ENCODE measurements at places on chromosomes 5 and 9.

DNA sequence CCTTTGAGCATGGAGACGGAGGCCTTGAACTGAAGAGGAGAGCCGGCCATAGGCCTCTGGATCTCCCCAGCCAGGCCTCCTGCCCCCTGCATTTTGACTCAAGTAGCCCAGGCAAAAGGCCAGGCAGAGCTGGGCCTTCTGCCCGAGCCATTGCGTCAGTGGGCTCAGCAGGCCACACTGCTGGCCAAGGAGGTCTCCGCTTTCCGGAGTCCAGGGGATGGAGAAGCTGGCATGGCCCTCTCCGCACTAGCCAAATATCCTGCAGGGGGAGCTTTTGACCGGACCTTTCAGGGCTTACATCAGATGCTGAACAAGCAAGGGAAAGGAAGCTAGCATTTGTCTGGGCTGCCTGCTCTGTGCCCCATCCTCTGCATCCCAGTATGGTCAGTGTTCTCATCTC, 386.8 kb downstream of the TRIM36 start:
- peak; percentile 53 for DNase-seq

DNA sequence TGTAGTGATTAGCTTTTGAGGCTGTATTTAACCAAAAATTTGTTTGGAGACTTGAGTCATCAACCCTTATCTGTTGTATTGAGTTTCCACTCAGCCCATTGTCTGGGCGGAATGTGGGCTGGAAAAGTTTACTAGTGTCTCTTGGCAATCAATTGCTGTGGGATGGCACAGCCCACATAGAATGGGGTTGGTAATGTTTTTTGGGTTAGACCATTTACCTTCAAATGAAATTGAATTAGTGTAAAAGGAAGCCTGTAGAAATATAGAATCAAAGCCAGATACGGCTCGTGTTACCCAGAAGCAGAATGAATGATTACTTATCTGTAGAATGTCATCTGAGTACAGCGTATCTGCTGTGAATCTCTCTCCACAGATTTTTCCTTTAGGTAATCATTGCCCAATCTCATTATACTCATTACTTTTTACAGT, 142.9 kb downstream of the AOPEP start:
- no peak for DNase-seq

DNA sequence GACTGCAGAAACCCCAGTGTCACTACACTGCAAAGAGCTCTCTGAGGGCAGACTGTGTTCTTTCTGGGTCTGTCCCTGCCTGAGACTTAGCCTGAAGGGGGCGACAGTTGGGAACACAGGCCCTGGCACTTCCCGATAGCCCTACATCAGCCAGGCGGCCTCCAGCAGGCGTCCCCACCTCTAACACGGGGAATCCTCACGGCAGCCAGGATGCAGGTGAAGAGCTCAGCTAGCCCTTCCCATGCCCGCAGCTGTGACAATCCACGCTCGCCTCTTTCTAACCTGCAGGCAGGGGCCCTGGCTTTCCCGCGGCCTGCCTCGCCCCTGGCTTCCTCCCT, 5.9 kb downstream of the MED22 start:
- no peak for DNase-seq

GRCh38 chr5:158758675-158759074, 341.0 kb downstream of the EBF1 start:
- DNase-seq, result no peak

- DNase-seq, result no peak
These were observed 201.3 kb downstream of the GABRG2 start for GRCh38 chr5:162268694-162269481.

DNA sequence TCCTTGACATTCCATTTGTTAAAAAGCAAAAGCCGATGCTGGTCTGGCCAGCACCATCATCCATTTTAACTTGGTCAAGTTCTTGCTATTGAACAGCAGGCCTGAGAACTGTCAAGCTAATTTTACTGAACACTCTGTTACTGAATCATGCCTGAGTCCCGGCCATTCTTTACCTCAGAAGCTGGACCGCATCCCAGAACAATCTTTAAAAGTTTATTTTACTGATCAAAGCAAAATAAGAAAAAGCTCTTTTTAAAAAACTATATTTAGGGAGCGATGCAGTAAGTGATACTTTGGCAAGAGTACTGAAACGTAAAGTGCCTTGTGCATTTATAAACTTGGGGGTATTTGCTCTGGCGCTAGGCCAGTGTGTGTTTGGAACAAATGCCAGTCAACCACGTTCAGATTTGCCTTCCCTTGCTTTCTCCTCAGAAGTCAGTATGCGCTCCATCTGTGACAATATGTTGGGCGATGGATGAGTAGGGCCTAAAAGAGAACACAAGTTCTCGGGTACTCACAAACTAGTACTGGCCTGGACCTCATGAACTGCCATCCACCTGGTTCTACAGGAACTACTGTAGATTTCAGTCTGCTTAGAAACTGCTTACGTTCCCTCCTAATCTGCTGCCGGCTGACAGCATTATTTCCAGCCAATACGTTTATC, 161.9 kb downstream of the MAPKAP1 start:
- DNase-seq, result peak; percentile 76

GRCh38 chr9:124272979-124273378, 15.2 kb downstream of the NEK6 start:
- no peak for DNase-seq

GRCh38 chr5:170348137-170348633, 41.0 kb downstream of the KCNMB1 start:
- no peak for DNase-seq

GRCh38 chr9:20044686-20045085, 255.8 kb upstream of the SLC24A2 start:
- DNase-seq, result no peak

- peak; percentile 67 for DNase-seq
These were observed 1.8 kb downstream of the LPCAT1 start for GRCh38 chr5:1521671-1522600.

- no peak for DNase-seq
These were observed 24.5 kb downstream of the SEMA6A start for GRCh38 chr5:116550082-116550481.
